Activated T-cell treated with anti-CD3 and anti-CD28 coated beads, Interleukin-2, amount 50 U/mL, for 24 hours (primary cell): ENCODE measurements at places on chromosomes 7 and 10.

DNA sequence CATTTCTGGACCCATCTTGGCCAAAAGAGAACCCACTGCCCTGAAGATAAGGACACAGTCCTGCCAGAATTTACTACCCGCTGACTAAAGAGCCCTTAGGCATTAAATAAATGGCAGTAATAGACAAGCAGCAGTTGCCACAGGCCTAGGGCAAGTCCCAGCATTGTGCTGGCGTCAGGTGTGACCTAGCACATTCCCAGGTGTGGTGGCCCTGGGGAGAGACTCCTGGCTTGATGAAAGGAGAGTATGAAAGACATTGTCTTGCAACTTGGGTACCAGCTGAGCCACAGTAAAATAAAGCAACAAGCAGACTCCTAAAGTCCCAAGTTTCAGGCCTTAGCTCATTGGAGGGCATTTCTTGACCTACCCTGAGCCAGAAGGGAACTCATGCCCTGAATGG, 715.7 kb upstream of the SORCS1 start:
- DNase-seq: no peak

DNA sequence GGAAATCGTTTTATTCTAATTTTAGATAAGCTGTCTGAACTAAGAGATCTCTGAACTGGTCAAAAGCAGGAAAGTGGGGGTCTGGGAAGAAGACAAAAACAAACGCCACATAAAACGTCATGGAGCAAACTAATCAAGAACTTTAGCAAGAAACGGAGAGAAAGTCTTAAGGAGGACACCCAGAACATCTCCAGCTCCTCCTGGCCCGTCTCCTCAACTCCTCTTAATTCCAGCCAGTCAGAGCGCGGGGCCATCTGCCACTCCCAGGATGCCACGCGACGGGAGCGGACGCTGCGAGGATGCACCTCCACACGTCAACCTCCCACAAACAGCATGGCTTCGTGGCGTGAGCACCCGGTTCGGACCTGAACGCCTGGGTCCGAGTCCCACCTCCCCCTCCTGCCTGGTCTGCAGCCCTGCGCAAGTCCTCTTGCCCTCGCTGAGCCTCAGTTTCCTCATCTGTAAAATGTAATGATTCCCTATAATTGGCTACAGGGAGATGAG, 598 bp downstream of the MMS19 start:
- DNase-seq: peak; percentile 82

GRCh38 chr10:104835422-104835821, 194.3 kb downstream of the SORCS3 start:
- no peak for DNase-seq

GRCh38 chr7:13279854-13280435, 592.5 kb downstream of the ARL4A start:
- no peak for DNase-seq

DNA sequence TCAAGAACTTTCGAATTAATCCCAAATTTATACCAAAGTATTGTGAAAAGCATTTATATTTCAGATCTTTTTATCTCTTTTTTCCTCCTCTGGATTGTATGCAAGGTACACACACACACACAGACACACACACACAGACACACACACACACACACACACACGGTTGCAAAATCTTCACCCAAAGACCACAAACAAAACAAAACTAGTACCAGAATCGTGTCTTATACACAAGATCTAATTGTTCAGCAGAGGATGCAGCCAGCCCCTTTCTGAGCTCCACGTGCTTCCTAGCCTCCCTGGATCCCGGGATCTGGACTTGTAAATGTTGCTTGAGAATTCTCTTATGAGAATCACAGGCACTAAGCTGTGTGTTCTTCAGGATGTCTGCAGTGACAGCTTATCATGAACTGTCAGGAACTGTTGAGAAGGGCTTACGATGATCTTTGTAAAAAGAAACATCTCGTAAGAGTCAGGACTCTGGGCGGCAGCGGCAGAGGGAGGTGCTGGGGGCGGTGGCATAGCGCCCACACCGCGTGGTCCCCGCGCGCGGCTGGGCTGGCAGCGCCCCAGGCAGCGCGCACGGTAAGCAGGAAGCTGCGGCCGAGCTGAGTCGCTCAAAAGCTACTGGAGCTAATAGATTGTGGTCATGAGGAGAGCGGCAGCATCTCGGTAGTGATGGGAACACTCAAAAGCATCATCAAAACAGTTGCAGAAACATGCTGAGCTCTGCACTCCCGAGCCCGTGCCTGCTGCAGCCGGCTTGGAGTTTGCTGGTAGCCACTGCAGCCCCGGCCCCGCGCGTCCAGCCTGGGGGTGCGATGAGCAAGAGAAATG, 277.6 kb downstream of the GATA3 start:
- peak; percentile 83 for DNase-seq

DNA sequence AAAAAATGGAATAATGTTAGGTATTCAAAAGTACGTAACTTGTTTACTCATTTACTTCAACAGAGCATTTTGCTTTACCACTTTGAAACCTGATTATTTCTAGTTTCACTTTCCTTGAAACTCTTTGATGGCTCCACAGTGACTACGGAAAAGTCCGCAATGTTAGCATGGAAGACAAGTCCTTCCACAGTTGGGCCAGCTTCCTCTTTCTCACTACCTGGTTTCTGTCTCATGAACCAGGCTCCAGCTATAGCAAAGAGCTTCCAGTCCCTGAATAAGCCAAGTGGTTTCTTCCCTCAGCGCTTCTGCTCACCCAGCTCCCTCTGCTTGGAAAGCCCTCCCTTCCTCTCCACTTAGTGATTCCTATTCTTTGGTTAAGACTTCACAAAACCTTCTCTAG, 44.8 kb upstream of the SLC16A12 start:
- DNase-seq: no peak

DNA sequence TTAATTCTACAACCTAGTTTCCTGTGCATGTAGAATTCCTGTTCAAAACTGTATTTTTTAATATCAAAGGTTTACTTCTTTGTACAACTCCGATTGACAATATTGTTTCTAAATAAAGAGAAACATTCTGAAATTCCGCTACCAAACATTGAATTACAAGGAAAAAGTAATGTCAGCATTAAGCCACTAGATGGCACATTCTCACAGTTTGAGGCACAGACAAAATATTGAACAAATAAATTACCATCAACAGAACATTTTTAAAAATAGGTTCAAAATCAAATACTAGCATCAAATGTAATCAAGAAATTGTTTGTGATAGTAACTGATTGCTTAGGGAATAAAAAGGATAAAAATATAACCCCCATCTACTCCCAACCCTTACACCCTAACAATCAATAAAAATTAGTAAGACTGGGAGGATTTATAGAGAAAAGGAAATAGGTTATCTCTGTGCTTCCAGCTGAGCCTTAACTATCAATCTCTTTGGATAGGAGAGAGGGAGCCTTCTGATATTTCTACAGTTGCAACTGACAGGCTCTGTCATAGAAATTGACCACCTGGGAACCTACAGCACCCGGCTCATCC, 86.6 kb upstream of the C7orf33 start:
- no peak for DNase-seq

DNA sequence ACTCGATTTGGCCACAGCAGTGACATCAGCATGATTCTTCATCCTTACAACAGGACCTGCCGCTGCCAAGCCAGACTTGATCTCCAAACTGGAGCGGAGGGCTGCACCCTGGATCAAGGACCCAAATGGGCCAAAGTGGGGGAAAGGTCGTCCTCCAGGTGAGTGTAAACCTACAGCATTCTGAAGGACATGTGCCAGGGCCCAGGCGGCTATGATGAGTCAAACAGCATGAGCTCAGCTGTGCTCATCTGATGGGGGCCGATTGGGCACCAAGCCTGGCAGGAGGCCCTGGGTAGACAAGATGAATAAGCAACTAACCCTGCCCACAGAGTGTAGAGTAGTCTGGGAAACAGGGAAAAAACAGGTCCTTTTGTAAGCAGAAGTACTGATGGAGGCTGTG, 14.4 kb upstream of the ATP6V0E2 start:
- no peak for DNase-seq

DNA sequence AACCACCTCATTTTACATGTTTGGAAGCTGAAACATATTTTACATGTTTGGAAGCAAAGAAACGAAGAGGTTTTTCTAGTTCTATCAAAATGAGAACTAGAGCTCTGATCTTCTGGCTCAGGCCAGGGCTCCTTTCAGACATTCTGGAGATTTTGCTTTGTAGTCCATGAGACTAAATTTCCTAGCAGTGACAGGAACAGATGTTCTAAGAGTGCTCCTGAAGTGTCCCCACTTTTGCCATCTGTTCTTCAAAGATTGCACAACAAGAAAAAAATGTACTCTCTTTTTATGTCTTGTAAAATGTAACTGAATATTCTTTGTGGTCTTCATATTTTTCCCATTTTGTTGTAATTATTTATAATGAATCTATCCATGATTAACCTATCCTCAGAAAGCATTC, 196.4 kb upstream of the PCLO start:
- no peak for DNase-seq

GRCh38 chr10:100081075-100082001, at the start of gene CPN1:
TSS of gene CPN1 (minus strand) at chr10:100081869. CDS start at chr10:100081625, 244 bp downstream.
- DNase-seq: no peak

DNA sequence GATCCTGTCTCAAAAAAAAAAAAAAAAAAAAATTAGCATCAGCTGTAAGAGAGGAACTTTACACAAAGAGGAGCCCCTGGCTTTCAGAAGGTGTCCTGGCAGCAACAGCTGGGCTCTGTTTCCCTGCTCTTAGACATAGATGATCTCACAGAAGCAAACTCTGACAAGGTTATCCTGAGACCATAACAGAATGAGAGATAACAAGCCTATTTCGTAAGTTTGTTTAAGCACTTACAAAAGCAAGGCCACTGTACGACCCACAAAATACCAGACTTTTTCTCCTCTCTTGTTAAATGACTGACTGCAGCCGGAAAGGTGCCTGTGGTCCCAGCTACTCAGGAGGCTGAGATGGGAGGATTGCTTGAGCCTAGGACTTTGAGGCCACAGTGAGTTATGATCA, 33.3 kb upstream of the OTUD1 start:
- no peak for DNase-seq

DNA sequence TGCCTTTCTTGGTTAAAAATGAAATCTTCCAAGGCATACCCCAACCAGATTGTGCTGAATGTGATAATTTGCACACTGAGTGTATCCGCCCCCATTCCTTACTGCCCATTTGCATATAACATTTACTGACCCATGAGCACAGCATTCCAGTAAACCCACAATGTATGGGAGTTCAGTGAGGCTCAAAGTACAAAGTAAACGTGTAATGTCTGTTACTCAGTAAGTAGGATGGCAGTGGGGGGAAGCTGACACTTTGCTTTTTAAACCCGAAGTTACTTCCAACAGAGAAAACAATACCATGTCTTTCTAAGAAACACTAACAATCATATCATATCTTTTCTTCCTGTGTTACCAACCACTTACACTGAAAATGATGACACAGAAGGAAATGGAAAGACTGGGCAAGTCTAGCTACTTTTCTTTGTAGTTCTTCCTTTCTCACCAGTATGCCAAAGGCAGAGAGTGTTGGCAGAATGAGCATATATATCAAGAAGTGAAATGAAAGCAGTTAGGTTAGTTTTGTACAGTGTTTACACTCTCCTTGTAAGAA, 27.1 kb upstream of the SOSTDC1 start:
- no peak for DNase-seq

GRCh38 chr7:95897557-95898251, 125.3 kb downstream of the DYNC1I1 start:
- no peak for DNase-seq

- no peak for DNase-seq
These were observed 1.2 kb upstream of the PLCE1 start for GRCh38 chr10:93992400-93993030.

DNA sequence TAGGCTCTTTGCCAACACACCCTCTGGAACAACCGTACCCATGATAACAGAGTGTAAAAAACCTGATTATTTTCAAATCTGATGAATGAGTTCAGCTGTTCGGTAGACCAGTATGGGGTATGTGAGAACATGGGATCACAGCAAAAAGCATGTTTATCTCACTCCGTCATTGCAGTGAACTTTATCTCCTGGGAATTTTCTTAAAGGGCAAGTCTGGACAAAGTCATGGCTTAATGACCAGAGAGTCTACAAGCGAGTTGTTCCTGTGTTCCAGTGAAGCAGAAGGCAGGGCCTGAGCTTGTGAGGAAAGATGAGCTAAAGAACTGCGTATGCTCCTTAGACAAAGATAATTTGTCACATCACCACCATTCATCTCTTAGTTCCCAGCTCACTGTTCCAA, 219.7 kb downstream of the TRIL start:
- DNase-seq: no peak

DNA sequence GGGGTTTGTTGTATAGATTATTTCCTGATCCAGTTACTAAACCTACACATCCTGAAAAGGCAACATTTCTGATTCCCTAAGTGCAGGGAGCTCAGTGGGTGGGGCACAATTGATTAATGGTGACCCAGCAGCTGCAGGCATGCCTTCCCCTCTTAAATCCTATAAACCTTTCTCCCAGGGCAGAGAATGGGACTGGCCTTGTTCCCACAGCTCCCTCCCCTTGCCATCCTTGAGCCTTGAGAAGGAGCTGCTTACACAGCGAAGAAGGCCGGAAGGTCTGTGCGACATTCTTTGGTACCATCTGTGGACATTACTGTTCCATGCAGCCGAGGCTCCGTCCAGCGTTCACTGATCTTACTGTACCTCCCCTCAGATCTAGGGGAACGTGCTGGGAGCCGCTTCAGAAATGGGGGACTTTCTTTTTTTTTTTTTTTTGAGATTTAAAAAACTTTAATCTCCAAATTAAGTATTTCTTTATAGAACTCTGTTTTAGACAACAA, 14.3 kb downstream of the KLF6 start:
- DNase-seq: no peak

GRCh38 chr7:8126601-8127167, 135.3 kb downstream of the ICA1 start:
- no peak for DNase-seq

DNA sequence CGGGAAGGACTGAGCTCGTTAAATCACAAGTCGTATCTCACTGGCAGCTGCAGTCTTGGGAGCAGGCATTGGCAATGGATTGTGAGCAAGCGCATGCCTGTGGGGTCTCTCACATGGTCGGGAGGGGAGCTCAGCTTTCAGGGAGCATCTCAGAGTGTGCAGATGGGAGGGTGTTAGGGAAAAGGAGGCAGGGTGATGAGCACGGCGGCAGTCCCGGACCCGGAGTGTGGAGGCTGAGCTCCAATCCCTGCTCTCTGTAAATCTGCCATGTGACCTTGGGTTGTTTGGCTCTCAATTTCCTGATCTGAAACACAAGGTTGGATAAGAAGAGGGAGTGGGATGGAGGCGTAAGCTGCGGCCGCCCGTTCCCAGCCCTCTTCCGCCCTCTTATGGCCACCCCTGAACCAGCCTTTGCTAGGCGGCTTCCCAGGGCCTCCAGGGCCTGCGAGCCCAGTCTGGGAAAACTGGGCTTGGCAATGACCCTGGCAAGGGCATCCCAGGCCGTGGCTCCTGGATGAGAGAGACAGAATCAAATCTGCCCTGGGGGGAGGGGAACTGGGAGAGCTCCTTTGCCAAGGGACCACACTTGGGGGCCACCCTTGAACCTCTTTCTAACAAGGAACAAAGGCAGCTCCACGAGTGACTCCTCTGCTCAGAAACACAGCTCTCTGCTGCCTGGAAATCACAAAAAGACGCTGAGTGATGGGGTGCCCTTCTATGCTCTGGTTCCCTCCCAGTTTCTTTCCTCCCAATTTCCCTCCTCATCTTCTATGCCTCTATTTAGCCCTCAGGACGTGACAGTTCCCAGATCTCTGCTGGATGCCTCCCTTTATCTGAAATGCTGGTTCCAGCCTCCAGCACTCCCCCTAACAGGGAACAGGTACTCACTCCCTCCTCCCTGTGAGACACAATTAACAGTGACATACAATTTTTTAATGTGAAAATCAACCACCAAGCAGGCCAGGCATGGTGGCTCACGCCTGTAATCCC, 41.7 kb upstream of the LOXL4 start:
- DNase-seq: peak; percentile 37

- DNase-seq: no peak
These were observed 30.9 kb upstream of the SMKR1 start for GRCh38 chr7:129471402-129471827.
